ENCODE measurements at places on chromosomes 1 and 21.

DNA sequence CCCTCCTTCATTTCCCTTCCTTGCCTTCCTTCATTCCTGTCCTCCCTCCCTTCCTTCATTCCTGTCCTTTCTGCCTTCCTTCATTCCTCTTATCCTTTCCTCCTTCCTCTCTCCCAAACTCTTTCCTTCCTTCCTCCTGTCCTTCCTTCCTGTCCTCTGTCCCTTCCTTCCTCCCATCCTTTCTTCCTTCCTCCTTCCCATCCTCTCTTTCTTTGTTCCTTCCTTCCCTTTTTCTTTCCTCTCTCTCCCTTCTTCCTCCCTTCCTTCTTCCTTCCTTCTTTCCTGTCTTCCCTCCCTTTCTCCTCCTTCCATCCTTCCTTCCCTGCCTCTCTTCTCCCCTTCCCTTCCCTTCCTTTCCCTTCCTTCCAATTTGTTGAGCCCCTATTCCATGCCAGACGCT lies 15.8 kb upstream of the JUN start:
- DNase-seq: no peak

GRCh38 chr1:228735871-228736586 lies 750 bp downstream of the RHOU start:
- no peak for DNase-seq

DNA sequence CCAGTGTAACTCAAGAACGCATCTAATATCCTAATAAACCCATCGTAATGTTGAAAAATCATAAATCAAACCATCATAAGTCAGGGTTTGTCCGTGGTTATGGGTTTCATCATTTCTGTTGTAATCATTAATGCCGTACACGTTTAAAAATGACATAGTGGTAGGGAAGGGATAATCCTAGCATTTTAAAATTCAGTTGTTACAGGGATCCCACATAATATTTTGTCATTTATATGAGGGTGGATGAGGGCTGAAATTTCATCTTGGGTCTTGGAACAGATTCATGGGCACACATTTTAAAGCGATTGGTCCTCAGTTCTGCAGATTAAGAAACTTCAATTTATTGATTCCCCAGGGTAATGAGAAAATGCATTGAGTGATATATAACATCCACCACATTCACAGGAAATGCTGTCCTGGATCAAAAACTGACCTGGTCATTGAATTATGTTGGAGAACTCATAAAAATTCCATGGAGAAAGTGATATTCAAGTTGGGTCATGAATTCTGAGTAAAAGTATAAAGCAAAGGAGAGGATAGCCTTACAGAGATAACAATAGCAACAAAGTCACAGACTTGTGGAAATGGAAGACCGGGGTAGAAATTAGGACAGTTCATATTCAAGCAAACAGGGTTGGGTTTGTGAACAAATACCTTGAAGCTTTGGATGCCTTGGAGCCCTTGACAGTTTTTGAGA lies 1527.3 kb upstream of the TPTE start:
- DNase-seq: no peak

- no peak for DNase-seq
Measured at GRCh38 chr1:200938955-200939354, 44.3 kb downstream of the INAVA start.

GRCh38 chr1:151993084-151993733 lies 450 bp downstream of the S100A10 start:
- DNase-seq: no peak

DNA sequence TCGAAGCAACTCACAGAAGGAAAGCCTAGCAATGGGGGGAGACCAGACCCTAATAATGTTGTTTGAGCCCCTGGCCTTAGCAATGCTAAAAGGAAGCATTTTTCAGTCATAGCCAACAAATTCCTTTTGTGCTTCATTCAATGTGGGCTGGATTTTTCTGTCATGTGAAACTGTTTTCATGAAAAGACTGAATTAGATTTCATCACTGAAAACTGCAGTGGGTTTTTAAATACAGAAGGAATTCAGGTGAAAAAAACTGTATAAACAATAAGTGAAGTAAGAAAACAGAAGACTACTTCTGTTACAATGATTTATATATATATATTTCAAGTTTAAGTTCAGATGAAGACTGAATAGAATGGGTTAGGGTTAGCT lies 204.8 kb downstream of the SMYD3 start:
- DNase-seq: no peak

DNA sequence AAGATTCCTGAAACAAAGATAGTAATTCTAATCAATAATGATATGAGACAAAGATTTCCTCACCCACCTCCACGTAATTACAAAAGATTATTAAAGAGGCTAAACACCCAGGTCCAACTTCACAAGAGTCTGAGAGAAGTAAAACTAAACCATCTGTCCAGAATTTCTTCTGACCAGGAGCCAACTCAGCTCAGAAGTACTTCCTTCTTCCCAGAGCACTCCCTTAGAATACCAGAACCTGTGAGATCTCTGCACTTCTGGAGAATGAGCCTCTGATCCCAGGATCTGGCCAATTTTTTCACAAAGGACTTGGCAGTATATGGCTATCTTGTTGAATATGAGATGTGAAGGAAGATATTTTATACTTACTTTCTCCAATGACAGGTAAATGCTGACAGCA lies 120.6 kb upstream of the PALMD start:
- DNase-seq: no peak

DNA sequence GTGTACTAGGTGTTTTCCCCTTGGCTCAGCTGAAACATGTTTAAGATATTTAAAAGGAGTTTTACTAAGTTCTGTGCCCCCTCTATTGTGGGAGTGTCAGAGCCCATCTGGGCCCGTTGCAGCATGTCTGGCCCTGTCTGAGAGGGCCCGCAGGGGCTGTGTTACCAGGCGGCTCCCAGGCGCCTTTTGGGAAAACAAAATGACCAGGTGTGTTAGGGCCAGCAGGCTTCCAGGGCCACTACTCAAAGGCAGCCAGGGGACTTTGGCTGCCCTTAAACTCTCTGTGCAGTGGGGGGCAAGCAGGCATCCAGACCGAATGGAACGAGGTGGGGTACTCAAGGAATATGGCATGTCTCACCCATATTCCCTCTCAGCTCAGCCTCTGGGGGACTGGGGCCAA lies 111.7 kb downstream of the KCNN3 start:
- DNase-seq: no peak

DNA sequence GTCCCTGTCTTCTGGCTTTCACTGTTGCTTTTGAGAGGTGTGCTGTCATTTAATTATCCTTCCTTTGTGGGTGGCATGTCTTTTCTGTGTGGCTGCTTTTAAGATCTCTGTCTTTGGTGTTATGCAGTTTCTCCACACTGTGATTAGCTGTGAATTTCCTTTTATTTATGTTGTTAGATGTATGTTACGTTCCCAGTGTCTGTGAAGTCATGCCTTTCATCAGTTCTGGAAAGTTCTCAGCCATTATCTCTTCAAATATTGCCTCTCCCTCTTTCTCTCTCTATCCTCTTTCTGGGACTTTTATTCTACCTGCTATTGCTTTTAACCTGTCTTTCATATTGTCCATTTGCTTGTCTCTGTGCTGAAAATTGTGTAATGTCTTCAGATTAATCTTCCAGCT lies 21.0 kb upstream of the CSF3R start:
- DNase-seq: no peak

DNA sequence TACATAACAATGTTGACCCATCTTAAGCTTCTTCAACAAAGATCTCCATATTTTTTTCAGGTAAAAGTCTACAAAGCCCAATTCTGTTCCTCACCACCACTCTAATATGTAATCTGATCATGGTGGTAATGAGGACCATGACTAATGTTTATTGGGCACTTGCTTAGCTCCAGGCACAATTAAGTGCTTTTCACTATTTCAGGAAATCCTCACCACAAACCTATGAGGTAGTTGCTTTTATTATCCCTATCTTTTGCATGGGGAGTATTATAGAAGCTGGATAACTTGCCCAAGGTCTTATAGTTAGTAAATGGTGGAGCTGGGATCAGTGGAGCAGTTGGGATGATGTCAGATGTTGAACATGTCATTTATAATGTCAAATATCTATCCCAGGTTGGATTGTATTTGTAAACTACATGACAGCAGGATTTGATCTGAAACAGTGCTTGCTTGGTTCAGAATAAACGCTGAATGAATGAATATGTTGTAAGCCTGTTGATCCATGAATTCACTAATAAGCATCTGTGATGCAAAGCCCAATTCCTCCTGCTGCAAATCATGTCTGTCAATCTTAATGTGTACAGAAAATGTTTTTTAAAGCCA lies 283.3 kb upstream of the ST6GALNAC5 start:
- DNase-seq: no peak

GRCh38 chr1:58000116-58000515 lies 546.4 kb downstream of the OMA1 start:
- DNase-seq: no peak

- DNase-seq: no peak
Measured at GRCh38 chr1:20178634-20179370, 7.1 kb upstream of the UBXN10 start.

GRCh38 chr1:167520711-167521206 lies 2.4 kb upstream of the CD247 start:
- DNase-seq: no peak

DNA sequence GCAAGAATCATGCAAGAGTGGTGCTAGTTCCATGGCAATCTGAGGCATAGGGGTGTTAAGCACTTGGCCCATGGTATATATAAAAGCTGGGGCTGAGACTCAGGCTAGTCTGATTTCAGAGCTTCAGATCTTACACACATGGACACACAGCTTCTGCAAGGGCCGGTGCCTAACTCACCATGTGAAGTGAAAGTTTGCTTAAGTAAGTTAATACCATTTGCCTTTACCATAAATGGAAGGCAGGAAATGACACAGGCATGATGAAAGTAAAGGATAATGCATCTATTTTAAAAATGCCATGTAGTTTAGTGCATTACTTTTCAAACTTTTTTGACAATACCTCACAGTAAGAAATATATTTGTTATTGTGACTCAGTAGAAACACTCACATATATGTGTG lies 122.6 kb downstream of the KCNJ6 start:
- DNase-seq: no peak

DNA sequence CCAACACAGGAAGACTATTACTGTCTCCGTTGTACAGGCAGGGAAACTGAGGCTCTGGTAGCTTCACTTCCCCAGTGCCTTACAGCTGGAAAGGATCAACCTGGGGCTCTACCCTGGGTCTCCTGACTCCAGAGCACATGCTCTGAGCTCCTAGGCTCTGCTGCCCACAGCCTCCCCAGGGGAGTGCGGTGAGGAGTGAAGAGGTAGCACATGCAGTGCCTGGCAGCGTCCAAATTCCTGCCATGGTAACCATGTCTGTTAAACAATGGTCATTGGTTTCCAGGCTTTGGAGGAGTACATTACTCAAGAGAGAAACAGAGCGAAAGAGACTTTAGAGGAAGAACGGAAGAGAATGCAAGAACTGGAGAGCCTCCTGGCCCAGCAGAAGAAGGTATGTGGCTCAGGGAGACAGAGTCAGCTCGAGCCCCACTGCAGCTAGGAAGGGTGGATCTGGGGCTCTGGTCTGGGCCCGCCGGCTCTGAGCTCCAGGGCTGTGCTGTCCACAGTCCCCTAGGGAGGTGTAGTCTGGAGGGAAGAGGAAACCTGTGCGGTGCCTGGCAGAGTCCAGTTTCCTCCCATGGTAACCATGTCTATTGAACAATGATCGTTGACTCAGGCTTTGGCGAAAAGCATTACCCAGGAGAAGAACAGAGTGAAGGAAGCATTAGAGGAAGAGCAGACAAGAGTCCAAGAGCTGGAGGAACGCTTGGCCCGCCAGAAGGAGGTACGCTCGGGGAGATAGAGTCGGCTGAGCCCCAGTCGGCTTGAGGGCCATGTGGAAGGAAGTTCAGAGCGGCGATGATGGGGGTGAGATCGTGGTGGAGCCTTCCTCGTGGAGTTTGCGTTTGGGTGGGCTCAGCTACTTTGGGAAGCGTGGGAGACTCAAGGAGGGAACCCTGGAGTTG lies 64.6 kb upstream of the EFHD2 start:
- no peak for DNase-seq

DNA sequence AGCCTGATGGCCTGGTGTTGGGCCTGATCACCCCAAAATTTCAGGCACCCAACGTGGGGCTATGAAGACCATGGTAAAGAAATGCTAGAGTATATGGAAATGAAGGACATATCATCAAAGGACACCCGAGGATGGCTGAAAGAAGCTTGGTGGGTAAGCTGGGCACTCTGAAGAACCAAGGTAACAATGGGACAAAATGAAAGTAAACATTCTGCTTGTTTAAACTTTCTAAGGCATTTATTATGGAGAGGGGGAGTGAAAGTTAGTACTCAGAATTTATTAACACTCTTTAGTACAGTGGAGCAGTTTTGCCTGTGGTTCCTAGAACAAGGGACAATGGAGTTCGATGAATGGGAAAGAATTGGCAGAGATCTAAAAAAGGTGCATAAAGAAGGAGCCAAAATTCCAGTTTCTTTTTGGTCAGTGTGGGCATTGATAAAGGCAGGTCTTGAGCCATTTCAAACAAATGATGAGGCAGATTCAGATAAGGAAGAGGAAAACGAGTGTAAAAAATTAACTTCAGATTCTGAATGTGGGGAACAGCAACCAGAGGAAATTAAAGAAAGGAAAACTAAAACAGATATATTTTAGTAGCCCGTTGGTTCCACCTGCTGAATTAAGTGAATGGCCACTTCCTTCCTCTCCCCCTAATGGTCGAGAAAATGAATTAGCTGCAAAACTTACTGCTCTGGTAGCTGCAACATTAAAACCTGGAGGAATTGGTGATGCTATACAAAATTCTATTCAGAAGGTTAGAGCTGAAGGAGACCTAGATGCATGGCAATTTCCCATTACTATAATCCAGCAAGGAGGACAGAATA lies 8.4 kb upstream of the PM20D1 start:
- DNase-seq: no peak

GRCh38 chr21:42523941-42524340 lies 10.3 kb downstream of the SLC37A1 start:
- DNase-seq: no peak

DNA sequence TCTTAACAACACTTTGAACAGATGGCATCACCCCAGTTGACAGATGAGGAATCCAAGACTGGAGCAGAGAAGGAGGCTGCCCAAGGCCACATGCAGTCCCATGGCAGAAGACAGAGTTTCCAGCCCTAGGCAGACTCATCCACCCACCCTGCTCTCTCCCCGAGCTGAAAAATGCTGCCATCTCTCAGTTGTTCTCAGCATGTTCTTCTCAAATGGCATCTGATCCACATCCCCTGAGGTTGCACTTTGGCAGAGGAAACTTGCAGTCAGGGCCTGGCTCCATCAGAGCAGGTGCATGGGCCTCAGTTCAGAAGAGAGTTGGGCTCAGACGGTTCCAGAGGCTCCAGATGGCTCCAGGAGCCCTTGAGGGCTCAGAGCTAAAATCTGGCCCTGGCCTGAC lies 709.4 kb downstream of the MATN1 start:
- DNase-seq: no peak

Data from NCI-H1417 treated with DMSO at 0.1 percent for 48 hours (cell line).